ENCODE measurements at places on chromosomes 6 and 20.

- peak; percentile 6 for DNase-seq
Observed at GRCh38 chr6:130132286-130132701, 90.5 kb downstream of the SAMD3 start.

- DNase-seq, result no peak
Observed at GRCh38 chr6:169669889-169670288, 31.9 kb downstream of the WDR27 start.

- DNase-seq, result peak; percentile 12
Observed at GRCh38 chr6:166786704-166787293, 159.7 kb upstream of the RPS6KA2 start.

DNA sequence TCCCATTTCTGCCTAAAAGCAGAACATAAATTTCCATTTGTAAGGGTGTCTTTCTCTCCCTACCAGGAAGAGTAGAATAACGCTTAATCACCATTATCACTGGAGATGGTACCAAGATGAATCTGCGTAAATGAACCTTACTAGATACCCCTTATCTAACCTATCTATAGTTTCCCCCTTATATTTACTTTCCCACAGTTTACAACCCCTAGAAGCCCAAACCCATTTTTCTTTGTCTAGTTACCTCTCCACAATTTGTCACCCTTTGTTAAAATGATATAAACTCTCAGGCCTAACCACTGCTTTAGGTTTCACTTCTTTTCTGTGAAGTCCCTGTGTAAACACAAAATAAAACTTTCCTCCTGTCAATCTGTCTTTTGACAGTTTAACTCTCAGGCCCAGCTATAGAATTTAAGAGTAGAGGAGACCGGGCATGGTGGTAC, 45.5 kb downstream of the PCNA start:
- DNase-seq, result no peak

- no peak for DNase-seq
Observed at GRCh38 chr6:23445157-23445710, 680.8 kb upstream of the NRSN1 start.

GRCh38 chr20:14992153-14992552, 654.7 kb upstream of the FLRT3 start:
- no peak for DNase-seq

GRCh38 chr6:147642458-147642857, 134.0 kb downstream of the SAMD5 start:
- no peak for DNase-seq

GRCh38 chr6:56938649-56939191, 16.2 kb upstream of the BEND6 start:
- DNase-seq, result no peak

GRCh38 chr6:112215488-112216284, 38.7 kb downstream of the LAMA4 start:
- DNase-seq, result no peak

- no peak for DNase-seq
Observed at GRCh38 chr20:14859627-14860026, 522.2 kb upstream of the FLRT3 start.

GRCh38 chr6:159090530-159091480, 46.0 kb upstream of the TAGAP start:
- no peak for DNase-seq

GRCh38 chr20:3934624-3935023, 45.4 kb downstream of the PANK2 start:
- no peak for DNase-seq

DNA sequence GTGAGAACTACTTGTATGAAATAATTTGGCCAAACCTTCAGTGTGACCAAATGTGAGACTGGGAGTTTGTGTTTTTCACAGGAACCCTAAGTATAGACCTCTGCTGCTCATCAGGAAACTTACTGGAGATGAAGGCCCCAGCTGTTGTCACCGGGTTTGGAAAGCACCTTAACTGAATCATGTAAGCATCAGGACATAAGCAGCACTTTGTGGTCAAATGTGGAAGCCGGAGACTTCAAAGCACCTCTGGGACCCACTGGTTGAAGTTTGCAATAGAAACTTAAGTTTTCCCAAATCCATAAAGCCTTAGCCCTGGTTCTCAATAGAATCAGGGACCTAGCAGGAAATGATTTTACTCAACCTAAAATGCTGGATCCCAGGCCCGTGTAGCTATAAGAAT, 14.3 kb downstream of the TTPAL start:
- no peak for DNase-seq

DNA sequence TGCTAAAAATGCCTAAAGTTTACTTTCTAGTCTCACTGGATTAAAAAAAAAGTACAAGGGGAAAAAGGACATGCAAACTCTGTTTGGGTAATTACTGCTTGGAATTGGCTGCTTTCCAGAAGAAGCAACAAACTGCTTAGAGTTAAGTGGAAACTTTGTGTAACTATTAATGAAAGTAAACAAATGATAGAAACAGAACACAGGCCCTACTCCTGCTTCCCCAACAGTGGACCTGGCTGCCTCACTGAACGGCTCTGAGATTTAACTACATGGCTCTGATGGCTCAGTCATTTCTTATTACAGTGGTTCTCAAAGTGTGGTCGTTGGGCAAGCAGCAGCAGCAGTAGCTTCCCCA, 108.5 kb downstream of the MAN1A1 start:
- DNase-seq, result no peak

DNA sequence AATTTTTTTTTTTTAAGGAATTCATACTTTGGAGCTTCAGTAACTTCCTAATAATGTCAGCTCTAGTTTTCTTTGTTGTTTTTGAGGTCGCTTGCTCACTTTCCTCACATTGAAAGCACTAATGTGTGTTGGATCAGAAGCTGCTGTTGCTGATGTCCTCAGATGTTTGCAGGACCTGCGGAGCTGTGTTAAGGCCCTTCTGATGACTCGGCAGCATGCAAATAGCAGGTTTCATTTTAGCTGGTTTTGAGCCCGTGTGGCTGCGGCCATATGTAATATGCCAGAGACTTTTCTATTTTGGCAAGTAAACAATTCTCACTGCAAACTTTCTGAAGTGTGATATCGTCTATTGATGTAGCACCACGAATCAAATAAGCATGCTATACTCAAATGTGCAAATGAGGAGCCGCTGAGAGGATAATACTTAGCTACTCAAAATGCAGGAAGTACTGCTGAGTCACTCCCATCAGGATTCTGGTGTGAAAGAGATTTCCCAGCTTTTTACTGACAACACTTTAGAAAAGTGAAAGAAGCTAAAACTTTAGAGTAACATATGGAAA, 187.8 kb downstream of the SASH1 start:
- no peak for DNase-seq
